Thymus (tissue), 14 donors: ENCODE measurements at places on chromosomes 13 and 19.
A peak's percentile ranks its signal among the peaks of the same experiment; 100 is the strongest.

GRCh38 chr13:36275190-36276002, 22.2 kb downstream of the CCDC169 start:
- no peak for DNase-seq

GRCh38 chr19:1101337-1101698, 2.5 kb upstream of the GPX4 start:
- no peak for DNase-seq

GRCh38 chr19:52941941-52942385, 18.7 kb upstream of the ZNF888 start:
- DNase-seq = peak; percentile 21

GRCh38 chr19:45115809-45116615, 23.0 kb downstream of the PPP1R37 start:
- no peak for DNase-seq

- no peak for DNase-seq
Observed at GRCh38 chr13:44296856-44297255, 76.8 kb upstream of the SERP2 start.

DNA sequence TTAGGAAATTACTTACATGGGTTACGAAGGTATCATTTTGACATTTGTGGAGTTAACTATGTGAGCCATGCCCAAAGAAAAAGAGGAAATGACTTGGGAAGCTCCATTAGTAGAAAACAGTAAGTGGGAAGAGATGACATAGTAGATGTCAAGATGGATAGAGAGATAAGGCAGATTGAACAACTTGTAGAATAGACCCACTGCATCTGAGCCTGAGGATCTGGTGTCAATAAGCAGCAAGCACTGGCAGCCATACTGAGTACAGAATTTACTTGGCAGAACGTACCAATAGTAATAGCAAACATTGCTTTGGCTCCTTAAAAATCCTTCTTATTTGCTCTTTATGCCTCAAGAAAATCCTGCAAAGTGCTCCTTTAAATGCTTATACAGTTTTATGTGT, 203.8 kb downstream of the GPC6 start:
- DNase-seq = no peak

GRCh38 chr13:48401480-48401879, 11.4 kb downstream of the LPAR6 start:
- DNase-seq = no peak

DNA sequence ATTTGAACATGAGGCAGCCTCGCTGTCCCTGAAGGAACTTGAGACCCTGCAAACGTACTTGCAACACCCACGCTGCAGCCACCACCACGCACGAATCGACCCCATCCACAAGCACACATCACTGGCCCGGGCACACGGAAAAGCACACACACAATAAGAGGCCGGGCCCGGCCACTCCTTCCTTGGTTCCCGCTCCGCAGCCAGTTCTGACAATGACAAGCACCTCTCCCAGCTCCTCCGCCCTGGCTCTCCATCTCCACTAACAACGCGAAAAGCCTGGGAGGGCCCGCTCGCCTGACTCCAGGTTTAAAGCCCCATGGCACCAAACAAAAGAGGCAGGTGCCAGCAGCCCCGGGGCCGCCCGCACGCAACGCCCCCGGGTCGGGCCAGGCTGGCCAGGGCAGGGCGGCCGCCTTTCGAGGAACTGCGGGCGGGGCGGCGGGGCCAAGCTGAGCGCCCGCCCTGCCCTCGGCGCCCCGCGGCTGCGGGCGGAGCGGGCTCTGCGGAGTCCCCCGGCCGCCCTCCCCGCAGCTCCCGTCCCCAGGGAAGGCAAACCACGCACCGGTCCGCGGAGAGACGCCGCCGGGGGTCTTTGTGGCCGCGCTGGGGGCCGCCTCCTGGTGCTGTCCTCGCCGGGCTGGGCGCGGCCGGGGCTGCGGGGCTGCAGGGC, 495 bp downstream of the DCLK1 start:
- DNase-seq = no peak

GRCh38 chr13:81473366-81473899, 1132.5 kb upstream of the SPRY2 start:
- no peak for DNase-seq

- no peak for DNase-seq
Observed at GRCh38 chr13:32309312-32310133, 5.6 kb downstream of the ZAR1L start.
